ENCODE measurements at places on chromosomes 6 and 20.

DNA sequence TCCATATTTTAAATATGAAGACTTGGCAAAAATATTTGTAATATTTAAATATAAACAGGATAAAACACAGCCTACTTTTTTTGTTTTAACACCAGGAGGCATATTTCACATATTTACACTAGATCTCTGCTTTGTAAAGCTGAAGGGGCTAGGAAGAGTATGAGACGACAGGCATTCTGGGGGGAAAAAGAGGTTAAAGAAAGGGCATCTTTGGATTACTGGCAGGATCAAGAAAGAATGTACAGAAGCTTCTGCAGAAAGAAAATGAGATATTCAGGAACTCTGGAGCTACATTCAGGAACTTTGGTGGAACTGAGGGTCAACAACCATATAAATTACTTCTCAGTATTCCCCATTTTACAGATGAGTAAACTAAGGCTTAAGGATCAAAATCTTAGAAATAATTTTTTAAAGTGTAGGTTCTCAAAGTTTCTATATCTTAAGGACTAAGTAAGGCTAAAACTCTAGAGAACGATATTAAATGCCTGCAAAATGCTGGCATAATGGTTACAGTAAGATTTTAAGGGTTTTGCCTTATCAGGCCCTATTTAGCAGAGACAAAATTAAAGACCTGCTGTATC, 156.5 kb downstream of the CDK19 start:
- no peak for DNase-seq

DNA sequence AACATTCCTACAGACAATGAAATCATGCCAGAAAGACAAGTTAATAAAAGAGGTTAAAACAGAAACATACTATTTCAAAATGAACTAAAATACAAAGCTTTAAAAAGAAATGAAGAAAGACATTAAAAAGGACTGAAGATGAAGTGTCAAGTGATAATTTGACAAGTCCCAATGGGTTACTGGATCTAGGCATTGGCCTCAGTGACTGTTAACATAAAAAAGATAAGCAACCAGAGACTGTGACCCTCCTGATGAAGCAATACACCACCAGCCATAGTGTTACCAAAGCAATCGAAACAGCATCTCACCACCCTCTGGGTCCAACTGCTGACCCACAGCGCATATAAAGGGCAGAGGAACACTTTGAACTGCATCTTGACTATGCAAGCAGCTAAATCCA, 130.3 kb downstream of the FIG4 start:
- no peak for DNase-seq

DNA sequence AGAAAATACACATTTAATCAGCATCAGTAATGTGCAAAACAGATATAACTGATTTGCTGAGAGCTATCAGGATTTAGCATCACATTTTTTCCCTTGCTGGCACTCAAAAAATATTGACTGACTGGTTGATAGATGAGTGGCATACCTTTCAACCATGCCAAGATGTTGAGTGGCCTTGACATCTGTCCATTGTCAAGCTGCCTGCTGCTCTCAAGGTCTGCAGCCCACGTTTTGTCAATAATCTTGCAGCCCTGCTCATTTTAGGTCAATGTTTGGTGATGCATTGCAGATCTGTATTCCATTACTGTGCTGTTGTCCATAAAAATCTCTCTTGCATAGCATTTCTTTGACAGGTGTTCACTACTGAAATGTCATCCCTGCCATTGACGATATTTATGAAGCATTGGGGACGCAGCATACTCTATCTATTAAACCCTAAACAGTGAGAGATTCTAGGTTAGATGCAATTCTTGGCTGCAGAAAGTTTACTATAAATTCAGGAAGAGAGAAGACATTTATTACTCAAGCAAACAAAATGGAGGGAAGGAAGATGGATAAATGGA, 111.6 kb downstream of the BFSP1 start:
- DNase-seq: no peak

GRCh38 chr20:57654363-57654997, 34.3 kb upstream of the ZBP1 start:
- DNase-seq: peak; percentile 75

- DNase-seq: no peak
Observed at GRCh38 chr6:140049251-140049650, 674.8 kb upstream of the CITED2 start.

GRCh38 chr6:145866456-145867396, 52.1 kb upstream of the FBXO30 start:
- no peak for DNase-seq

- DNase-seq: no peak
Observed at GRCh38 chr20:428658-429200, 20.6 kb downstream of the RBCK1 start.

DNA sequence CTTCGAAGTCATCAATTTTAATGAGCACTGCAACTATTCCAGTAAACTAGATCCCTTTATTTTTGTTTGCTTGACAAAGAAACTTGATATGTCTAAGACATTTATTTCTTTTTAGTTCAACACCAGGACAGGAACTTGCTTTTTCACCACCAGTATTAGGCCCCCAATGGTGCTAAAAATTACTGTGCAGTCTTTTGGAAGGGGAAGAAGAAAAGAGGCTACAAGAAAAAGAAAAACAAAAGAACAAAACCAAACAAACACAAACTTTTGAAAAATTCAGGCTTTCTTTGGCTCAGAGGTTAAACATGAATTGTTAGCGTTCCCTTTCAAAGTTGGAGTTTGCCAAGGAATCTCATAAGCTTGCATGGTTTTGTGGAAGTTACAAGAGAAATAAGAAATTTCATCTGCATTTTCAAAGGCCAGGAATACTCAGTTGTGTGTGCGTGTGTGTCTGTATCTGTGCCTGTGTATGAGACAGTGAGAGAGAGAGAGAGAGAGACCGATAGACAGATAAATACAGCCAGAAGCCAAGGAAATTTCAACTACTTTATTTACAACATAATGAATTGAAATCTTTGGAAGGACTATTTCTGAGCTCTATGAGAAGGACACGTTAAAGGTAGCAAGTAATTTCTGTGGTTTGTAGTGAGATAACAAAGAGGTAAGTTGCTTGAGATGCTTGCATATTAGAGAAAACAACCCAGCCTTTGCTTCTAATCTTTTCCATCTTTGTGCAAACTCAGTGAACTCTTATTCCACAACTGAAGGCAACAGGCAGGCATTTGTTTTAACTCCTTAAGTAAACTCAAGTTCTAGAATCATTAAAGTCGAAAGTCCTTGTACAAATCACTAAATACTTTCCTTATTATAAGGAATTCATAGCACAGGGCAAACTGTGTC, 171.0 kb upstream of the CITED2 start:
- no peak for DNase-seq

DNA sequence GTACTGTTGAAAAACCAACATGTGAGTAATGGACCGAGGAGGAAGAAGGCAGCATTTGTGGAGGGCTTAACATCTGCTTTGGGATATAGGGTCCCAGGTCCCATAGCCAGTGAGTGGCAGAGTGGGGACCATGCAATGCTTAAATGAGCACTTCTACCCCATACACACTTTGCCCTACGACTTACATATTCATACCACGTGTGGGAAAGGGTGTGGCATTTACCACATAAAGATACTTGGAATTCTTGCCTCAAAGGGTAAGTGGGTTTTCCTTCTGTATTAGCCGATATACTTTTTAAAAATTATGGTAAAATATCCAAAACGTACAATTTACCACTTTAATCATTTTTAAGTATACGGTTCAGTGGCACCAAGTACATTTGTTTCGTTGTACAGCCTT, 199.3 kb downstream of the BACH2 start:
- DNase-seq: no peak

DNA sequence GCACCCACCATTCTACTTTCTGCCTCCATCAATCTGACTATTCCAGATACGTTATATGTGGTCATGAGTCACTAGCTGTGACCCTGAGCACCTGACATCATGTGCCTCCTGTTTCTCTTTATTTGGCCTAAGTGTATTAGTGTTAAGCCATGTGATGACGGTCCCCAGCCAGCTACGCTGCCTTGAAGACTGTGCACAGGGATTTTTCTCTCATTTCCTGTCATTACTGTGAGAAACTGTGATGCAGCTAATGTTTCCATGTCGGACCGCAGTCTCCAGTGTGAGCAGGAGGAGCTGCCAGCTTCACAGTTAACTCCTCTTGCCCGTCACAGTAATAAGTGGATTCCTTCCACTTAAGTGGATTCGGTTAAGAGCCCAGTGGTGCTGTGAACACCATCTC, 9.9 kb upstream of the SPATS1 start:
- no peak for DNase-seq

GRCh38 chr6:116697480-116697879, 16.5 kb downstream of the KPNA5 start:
- DNase-seq: no peak

- DNase-seq: no peak
Observed at GRCh38 chr20:50284811-50285375, 94.3 kb downstream of the CEBPB start.

GRCh38 chr6:9057937-9058336, 622.6 kb upstream of the SLC35B3 start:
- no peak for DNase-seq

DNA sequence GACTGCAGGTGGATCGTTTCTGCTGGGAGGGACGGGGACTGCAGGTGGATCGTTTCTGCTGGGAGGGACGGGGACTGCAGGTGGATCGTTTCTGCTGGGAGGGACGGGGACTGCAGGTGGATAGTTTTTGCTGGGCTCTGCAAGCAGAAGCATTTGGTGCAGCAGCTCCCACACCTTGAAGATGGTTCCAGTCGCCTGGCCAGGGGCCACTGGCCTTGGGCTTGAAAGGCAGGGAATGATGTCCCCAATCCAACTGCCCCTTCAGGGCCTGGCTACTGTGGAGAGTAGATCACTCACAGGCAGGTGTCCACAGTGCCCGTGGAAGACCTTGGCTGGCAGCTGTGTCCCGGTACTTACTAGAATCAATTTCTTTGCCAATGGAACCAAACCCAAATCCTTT, 68.2 kb downstream of the PSMG4 start:
- DNase-seq: no peak

GRCh38 chr20:16052456-16052855, 520.8 kb downstream of the KIF16B start:
- DNase-seq: no peak

DNA sequence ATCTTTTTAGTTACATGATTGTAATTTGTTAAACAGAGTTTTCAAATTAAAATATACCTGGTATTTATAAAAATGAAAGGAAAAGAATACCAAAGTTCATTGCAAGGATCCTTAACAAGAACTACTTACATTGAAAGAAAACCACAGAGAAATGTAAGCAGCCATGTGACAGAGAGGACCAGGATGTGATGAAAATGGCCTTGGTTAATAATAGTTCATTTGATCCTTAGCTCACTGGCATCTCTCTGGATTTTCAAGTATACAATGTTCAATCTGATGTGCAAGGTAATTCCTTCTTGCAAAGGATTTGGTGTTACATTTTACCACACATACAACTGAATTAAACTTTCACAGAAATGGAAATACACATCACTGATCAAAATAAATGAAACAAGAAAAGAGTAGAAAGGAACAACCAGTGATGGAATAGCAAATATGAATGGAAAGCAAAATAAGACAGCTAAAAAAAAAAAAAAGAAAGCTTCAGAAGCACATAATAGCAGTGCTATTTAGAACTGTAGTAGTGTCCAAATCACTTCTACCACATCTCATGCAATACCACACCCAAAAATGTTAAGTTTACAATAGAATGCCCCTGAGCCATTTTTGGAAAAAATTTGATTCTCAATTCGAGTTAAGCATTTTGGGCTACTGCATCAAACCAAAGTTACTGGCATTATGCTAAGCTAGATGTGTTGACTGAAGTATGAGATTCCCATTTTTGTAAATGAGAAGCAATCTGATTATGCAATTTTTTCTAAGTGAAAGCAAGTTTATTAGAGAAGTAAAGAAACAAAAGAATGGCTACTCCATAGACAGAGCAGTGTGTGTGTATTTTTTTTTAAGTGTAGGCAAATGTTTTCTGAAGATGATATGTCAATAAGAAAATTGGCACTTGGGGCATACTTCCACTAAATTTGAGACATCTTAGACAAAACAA, 22.6 kb upstream of the HLA-A start:
- DNase-seq: no peak

DNA sequence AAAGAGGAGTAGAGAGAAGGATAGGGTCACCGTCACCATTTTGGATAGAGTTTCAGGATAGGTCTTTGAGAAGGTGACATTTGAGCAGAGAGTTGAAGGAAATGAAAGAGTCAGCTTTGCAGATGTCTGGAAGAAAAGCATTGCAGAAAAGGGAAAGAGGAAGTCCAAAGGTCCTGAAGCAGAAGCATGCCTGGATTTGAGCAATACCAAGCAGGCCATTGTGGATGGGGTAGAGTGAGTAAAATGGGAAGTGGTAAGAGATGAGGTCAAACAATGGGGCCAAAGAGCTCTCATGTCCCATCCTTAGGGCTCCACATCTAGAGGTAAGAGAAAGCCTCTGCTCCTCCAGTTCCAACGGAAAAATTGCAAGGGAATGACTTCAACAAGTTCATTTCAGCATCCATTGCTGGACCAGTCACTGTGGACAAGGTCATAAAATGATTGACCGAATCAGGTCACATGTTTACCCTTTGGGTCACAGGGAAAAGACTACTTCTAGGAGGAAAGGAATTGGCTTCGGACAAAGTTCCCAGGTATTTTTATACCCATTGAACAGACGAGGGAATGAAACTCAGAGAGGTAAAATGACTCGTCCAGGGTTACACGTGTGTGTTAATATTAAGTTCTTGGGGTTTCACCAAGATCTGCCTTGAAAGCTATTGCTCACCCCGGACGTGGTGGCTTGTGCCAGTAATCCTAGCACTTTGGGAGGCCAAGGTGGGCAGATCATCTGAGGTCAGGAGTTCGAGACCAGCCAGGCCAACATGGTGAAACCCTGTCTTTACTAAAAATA, 6.6 kb upstream of the SAMHD1 start:
- DNase-seq: no peak

- peak; percentile 55 for DNase-seq
Observed at GRCh38 chr6:166955121-166955864, 1.1 kb downstream of the RNASET2 start.

GRCh38 chr20:63536997-63537524, at the start of gene PTK6:
Gene PTK6, minus strand, starts transcription at chr20:63537376. Its CDS starts 62 bp downstream, at chr20:63537314.
- no peak for DNase-seq

- DNase-seq: no peak
Observed at GRCh38 chr6:135170238-135170637, 10.9 kb upstream of the MYB start.
